NCI-H1417 (cell line): ENCODE measurements at places on chromosomes 12 and 14.

- no peak for DNase-seq
These were observed 118.9 kb downstream of the STAB2 start for GRCh38 chr12:103705927-103706326.

- DNase-seq: peak; percentile 84
These were observed 4.2 kb downstream of the TAMALIN start for GRCh38 chr12:52010692-52011601.

- no peak for DNase-seq
These were observed 44.9 kb upstream of the CERS5 start for GRCh38 chr12:50212071-50212467.

DNA sequence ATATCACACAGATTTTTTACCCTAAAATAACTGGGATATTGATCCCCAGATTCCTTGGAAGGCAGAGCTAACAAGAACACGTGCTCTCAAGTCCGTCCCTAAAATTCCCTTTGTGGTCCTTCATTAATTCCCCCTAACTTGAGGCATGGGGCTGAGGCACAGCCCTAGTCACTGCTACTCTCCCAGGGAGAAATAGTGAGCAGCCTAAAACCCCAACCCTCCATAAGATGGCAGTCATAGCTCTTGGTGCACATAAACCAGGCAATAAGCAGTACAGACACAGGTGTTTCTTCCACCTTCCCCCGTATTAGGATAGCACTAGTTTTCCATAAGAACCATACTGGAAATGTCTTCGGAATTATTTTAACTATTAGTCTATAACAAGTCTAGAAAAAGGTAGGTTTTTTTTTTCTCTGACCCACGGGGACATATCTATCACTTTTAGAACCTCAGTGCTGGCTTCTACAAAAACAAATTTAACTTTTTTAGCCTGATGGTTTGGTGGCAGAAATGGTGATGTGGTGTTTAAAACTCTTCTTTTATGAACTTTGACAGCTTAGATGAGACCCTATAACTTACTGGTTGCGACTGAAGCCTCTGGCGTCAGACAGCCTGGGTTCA is 3.1 kb upstream of the ARHGEF40 start:
- DNase-seq: peak; percentile 40
